ENCODE measurements at places on chromosomes 12 and 14.

GRCh38 chr14:105241641-105242040, 6.7 kb upstream of the BTBD6 start:
- DNase-seq = no peak

- DNase-seq = no peak
These were observed 48.0 kb upstream of the LHX5 start for GRCh38 chr12:113519464-113520307.

- DNase-seq = no peak
These were observed 113.5 kb downstream of the C12orf75 start for GRCh38 chr12:105443802-105444652.

GRCh38 chr12:28235015-28235414, 44.8 kb downstream of the CCDC91 start:
- no peak for DNase-seq

- no peak for DNase-seq
These were observed 505.9 kb downstream of the SLC16A7 start for GRCh38 chr12:60101715-60102114.

DNA sequence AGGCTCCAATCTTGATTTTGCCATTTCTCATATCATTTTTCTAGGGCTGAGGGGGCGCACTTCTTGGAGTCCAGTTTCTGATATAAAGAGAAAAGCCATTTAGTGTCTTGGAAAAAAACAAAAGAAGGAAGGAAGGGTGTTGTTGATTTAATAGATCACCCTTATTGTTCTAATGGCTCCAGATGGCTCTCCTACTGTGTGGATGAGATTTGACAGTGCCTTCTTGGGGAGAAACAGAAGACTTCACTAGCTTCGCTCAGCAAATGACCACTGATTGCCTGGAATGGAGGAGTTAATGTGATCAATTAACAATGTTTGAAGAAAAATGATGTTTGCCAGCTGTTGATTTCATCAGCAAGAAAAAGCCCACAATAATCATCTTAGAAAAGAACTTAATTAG, 216.2 kb downstream of the APAF1 start:
- no peak for DNase-seq

DNA sequence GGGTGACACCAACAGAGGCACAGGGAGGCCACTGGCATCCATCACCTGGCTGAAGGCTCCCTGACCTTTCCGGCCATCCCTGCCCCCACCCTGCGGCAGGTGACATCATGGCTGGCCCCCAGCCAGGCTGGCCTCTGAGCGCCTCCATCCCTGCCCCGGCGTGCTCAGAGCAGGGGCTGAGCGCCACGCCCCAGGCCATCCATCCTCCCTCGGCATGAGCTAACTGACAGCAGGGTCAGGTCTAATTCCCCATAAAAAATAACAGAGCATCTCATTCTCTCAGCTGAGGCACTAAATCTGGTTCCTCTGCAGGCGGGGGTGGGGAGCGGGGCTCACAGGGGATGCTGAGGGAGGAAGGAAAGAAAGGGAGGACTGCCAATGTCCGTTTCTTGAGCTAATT, 50.7 kb downstream of the PRIMA1 start:
- no peak for DNase-seq

DNA sequence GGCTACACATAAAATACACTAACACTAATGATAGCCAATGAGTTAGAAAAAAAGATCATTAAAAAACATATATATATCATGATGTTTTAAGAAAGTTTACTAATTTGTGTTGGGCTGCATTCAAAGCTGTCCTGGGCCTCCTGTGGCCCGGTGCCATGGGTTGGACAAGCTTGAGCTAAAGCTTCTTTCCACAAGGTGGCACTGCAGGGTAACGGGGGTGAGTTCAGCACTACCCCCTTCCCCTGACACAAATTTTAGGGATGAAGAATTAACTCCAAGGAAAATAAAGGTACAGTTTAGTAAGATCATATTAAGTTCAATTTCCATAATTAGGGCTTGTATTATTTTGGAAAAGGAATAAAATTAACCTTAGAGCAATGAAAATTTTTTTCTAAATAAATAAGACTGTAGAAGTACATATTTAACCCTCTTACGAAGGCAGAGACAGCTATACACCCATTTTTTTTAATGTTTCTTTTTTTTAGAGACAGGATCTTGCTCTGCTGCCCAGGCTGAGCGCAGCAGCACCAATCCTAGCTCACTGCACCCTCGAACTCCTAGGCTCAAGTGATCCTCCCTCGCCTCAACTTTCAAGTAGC, 38.9 kb downstream of the PPP1R13B start:
- peak; percentile 86 for DNase-seq

DNA sequence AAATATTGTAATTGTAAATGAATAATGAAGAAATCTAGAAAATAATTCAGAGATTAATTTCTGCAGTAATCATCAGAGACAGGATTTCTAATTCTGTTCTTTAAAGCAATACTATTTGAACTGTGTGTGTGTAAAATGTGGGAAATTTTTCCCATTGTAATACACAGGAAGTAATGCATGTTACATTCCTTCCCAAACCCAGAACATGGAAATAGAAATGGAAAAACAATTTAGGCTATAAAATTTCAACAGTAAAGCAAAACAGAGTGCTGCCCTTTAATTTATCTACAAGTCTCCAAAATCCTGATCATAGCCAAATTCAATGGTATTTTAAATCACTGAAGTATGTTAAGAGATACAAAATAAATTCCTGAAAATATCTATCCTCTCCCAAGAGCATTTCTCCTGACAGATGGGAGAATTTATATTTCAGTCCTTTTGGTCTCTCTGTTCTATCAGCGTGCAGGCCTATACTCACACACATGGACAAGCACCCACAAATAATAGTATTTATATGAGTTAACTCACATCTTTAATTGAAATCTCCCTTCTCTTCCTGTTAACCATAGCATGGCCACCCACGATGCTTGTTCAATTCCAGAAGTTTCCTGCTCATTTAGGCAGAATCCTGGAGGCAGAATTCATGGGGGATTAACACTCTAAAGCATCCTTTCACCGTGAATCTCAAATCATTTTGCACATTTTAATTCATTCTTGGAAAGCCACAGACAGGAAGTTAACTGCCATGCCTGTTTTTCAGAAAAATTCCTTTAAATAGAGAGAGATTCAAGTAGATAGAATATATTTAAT, 1465.4 kb upstream of the FLRT2 start:
- DNase-seq = no peak

- peak; percentile 96 for DNase-seq
These were observed 105.1 kb downstream of the PRIMA1 start for GRCh38 chr14:93683226-93683625.

GRCh38 chr14:73231981-73232851, 5.1 kb upstream of the PAPLN start:
- no peak for DNase-seq

DNA sequence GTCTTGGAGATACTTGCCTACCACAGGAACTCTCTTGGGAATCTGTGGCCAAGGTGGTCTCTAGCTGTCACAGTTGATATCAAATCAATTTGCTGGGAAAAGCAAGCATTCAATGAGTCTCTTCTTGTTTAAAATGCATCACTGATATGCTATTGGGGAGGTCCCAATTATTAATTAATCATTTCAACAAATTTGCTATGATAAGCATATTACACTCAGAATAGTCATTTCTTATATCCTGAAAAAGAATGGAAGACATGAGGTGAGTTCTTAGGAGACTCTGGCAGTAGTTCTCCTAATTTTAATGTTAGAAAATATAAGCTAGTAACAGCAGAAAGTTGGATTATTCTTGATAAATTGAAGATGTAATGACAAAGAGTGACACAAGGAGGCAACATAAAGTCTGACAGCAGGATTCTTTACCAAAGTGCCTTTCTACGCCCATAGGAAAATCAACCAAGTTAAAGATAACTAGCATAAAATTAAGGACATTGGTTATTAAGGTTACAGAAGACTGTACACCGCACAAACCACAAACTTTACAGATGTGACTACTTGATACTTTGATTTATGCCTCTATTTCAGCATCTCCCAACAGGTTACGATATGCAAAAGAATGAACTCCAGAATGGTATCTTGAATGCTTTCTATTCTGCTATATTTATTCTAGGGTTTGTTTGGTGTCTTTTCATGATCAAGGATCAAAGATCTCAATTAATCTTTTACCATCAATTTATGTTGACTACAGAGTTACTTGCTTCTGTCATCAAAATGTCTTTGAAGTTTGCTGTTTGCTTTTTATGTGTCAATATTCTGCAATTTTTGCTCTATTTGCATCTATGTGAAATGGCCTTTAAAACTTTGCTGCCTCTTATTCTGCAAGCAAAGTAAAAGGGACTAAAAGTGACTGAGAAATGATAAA, 349.6 kb upstream of the CLEC14A start:
- DNase-seq = no peak

- no peak for DNase-seq
These were observed 23.5 kb downstream of the UBR7 start for GRCh38 chr14:93230539-93230938.

DNA sequence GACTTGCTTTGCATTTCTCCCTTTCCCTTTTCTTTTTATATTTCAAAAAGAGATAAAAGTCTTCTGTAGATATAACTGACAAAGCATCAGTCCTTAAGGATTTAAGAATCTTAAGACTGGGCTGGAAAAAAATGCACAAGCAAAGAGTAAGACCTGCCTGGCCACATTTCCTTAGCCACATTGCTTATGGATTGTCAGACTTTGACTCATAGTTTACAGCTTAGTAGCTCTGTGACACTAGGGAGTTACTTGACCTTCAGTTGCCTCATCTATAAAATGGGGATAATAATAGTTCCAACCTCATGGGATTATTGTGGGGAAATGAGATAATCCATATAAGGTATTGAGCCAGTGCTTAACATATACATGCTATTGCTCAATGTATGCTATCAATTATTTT, 66.4 kb upstream of the STK38L start:
- no peak for DNase-seq

- DNase-seq = no peak
These were observed 127.6 kb upstream of the TRHDE start for GRCh38 chr12:72144553-72144952.

- DNase-seq = no peak
These were observed 189.6 kb downstream of the DUSP6 start for GRCh38 chr12:89162589-89163261.

- no peak for DNase-seq
These were observed 659.7 kb upstream of the TMEM132C start for GRCh38 chr12:127607146-127607725.

GRCh38 chr12:113778432-113779132, 187.5 kb downstream of the RBM19 start:
- DNase-seq = no peak

DNA sequence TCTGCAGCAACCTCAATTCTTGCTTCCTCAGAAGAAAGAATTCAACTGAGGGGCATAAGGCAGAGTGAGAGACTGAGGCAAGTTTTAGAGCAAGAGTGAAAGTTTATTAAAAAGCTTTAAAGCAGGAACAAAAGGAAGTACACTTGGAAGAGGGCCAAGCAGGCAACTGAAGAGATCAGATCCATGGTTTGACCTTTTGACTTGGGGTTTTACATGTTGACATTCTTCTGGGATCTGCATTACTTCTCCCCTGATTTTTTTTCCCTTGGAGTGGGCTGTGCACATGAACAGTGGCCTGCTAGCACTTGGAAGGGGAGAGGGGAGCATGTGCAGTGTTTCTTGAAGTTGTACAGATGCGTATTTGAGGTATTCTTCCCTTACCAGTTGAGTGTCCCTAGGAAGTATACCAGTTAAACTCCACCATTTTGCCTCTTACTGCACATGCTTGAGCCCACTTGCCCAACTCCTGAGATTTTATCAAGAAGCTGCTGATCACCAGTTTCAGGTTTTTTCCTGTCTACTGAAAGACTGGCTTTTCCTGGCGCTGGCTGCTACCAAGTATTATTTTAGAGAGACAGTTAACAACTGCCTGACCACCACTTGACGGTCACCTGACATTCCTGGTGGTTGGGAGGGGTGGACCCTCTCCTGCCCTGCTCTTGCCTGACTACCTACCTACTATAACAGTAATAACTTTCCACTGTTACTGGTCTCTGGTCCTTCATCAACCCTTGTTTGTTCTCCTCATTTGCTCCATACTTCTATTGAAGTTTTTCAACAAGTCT, 26.0 kb upstream of the TMTC2 start:
- no peak for DNase-seq

- peak; percentile 37 for DNase-seq
These were observed 693 bp downstream of the MAP3K9 start for GRCh38 chr14:70808416-70809224.

GRCh38 chr12:47753021-47754001, 5.4 kb downstream of the RAPGEF3 start:
- no peak for DNase-seq

- DNase-seq = no peak
These were observed 34.9 kb downstream of the RERGL start for GRCh38 chr12:18054925-18055619.

- no peak for DNase-seq
These were observed 141.8 kb upstream of the RASSF8 start for GRCh38 chr12:25816637-25817036.

- DNase-seq = no peak
These were observed 116.0 kb downstream of the NRXN3 start for GRCh38 chr14:78286210-78286609.

DNA sequence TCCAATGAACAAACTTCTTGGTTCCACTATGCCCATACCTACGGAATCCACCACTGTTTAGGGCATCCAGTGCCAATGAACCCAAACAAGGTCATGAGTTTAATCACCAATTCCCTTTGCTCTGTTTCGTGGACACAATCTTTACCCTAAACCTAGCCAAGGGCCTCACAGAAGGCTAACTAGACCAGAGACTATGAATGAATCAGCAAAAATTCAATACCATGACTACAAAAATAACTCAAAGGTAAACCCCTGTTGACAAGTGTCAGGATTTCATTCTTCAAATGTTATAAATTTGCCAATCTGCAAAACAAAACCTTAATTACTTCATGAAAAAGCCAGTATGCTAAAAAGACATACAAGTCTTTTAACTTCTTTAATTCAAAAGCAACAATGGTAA, 96.7 kb downstream of the CEP128 start:
- no peak for DNase-seq

GRCh38 chr14:61573748-61574513, 121.4 kb upstream of the HIF1A start:
- DNase-seq = no peak

DNA sequence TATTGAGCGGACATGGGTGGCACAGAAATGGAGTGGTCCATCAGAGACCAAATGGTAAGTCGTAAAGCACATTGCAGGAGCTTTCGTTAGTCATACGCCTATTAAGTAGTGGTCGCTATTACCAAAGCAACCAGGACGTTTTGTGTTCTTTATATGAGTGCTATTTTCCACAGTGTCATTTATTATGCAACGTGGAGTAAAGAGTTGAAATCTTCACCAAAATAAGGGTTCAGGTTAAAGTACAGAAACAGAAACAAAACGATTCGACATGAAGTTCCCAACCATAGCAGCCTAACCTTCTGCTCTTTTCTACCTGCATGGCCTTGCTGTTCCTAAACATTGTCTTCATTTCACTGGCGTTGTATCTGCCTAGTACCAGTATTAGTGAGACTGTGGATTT, 20.1 kb upstream of the FGD4 start:
- no peak for DNase-seq

GRCh38 chr12:58750484-58750883, 169.8 kb downstream of the LRIG3 start:
- no peak for DNase-seq

GRCh38 chr12:6383572-6384498, at the start of gene LTBR:
Gene LTBR, plus strand, starts transcription at chr12:6384162. Its CDS starts 197 bp downstream, at chr12:6384359.
- no peak for DNase-seq

Data from NCI-H2171 (cell line).